ENCODE measurements at places on chromosomes 11 and 22.

- DNase-seq, result no peak
Measured at GRCh38 chr11:132332521-132332920, 962.1 kb downstream of the NTM start.

GRCh38 chr22:37242395-37242918, 1.6 kb downstream of the RAC2 start:
- peak; percentile 93 for DNase-seq

DNA sequence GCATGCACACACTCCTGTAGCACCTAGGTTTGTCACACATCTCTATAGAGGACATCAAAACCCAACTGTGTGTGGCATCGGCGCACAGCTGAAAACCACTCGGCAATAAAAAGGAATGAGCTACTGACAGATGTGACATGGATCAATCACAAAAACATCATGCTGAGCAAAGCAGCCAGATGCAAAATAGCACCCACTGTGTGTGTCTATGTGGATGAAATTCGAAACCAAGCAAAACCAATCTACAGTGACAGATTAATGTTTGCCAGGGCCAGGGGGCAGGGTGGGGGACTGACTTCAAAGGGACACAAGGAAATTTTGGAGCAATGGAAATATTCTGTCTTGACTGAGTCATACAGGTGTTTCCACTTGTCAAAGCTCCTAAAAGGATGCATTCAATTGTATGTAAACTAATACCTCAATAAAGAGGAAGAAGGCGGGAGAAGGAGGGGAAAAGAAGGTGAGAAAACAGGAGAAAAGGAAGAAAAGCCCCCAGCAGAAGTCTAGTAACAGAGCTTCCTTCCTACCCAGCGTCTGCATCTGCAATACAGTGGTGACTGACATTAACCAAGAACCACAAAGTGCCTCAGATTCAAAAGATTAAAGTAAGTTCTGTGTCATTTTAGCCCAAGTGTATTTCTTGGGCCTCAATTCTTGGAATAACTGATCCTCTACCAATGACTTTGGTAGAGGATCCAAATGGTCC, 49.8 kb downstream of the PACSIN2 start:
- no peak for DNase-seq

DNA sequence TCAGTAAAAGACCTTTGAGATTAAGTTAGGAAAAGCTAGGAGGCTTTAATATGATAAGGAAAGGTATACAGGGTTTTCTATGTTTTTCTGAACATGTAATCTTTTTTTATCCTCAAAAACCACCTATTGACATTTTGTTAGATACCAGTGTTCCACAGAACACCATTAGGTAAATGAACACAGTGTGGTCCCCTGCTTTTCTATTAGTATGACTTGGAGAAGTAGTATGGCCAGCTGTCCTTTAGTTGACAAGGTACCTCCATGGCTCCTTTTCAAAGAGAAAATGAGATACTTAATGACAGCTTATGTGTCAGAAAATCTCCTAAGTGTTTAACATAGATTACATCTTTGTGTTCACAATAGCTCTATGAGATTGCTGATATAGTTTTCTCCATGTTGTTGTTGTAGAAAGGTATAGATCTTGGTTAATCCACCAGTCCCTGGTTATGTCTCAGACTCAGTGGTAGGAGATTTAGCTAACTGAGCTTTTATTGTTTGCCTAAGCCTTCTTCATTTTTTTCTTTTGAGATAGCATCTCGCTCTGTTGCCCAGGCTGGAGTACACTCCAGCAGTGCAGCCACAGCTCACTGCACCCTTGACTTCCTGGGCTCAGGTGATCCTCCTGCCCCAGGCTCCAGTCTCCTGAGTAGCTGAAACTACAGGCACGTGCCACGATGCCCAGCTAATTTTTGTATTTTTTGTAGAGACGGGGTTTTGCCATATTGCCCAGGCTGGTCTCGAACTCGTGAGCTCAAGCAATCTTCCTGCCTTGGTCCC, 46.0 kb downstream of the STIM1 start:
- DNase-seq, result no peak

GRCh38 chr11:12103411-12104225, 6.8 kb upstream of the MICAL2 start:
- no peak for DNase-seq

GRCh38 chr22:17964156-17964555, 60.2 kb downstream of the MICAL3 start:
- DNase-seq, result no peak

- peak; percentile 73 for DNase-seq
Measured at GRCh38 chr22:38172832-38173640, 8.6 kb downstream of the PLA2G6 start.

- DNase-seq, result peak; percentile 32
Measured at GRCh38 chr11:118227865-118228785, 3.3 kb upstream of the JAML start.

GRCh38 chr11:104665641-104666040, 232.6 kb downstream of the CASP12 start:
- DNase-seq, result no peak

DNA sequence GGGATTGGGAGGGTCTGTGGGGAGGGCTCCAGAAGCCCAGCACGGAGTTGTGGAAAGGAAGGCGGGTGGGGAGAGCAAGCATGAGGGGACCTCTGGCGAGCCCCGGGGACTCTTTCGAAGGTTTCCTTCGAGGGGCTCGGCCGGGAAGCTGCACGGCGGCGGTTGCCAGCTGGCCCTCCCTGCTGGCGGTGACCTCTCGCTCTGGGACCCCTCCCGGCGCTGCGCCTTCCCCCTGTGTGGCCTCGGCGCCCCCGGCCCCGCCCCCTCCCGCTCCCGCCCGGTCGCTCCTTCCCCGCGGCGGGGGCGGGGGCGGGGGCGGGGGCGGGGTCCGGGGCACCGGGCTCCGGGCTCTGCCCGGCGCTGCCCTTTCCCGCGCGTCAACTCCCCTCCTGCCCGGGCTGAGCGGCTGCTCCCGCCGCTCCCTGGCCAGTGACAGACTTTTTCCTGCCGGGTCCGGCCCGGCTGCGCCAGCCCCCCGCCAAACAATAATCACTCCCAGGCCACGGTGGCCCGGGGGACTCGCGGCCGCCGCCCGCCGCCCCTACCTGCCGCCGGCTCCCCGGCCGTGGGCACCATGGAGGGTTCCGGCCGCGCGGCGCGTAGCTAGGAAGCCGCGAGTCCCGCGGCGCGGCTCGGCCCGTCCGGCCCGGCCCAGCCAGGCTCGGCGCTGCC, 941 bp downstream of the CLCF1 start:
- DNase-seq, result no peak

GRCh38 chr22:27492566-27493201, 308.9 kb downstream of the MN1 start:
- DNase-seq, result no peak

GRCh38 chr11:46006418-46007070, 84.1 kb downstream of the LARGE2 start:
- DNase-seq, result peak; percentile 24

- DNase-seq, result no peak
Measured at GRCh38 chr11:118095493-118095892, 8.7 kb upstream of the SMIM35 start.

DNA sequence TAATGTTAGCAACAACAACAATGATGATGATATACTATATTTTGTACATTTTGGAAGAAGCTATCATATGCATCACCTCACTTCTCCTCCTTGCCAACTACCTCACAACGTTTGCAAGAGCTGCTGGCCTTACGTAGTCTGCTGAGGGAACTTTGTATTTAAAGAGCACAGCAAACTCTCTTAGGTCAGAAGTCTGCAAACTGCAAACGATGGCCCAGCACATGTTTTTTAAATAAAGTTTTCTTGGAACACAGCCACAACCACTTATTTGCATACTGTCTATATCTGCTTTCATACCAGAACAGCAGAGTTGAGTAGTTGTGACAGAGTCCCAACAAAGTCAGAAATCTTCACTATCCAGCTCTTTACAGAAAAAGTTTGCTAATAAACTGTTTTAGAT, 261.7 kb downstream of the TENM4 start:
- no peak for DNase-seq

DNA sequence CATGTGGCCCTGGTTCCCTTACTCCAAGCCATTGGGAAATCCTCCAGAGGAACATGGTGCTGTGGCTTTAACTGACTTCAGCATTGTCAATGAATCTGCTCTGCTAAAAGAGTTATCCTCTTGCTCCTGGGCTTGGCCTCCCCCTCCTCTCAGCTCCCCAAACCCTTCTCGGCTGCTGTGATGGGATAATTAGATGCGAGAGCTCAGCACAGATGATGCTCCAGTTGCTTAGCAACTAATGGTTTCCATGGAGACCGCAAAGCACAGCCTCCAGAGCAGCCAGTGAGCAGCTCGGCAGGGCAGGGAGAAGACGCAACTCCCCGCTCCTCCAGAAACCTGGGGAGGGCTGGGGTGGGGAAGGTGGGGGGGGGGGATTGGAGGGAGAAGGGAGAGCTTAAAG, 2.8 kb upstream of the UPK2 start:
- DNase-seq, result no peak

- no peak for DNase-seq
Measured at GRCh38 chr11:61460474-61460881, 30.6 kb downstream of the SDHAF2 start.

- DNase-seq, result no peak
Measured at GRCh38 chr11:12214751-12215150, 104.4 kb downstream of the MICAL2 start.

- no peak for DNase-seq
Measured at GRCh38 chr11:6621711-6622211, 2.5 kb upstream of the TPP1 start.

- DNase-seq, result no peak
Measured at GRCh38 chr11:9302448-9302847, 11.9 kb downstream of the TMEM41B start.

DNA sequence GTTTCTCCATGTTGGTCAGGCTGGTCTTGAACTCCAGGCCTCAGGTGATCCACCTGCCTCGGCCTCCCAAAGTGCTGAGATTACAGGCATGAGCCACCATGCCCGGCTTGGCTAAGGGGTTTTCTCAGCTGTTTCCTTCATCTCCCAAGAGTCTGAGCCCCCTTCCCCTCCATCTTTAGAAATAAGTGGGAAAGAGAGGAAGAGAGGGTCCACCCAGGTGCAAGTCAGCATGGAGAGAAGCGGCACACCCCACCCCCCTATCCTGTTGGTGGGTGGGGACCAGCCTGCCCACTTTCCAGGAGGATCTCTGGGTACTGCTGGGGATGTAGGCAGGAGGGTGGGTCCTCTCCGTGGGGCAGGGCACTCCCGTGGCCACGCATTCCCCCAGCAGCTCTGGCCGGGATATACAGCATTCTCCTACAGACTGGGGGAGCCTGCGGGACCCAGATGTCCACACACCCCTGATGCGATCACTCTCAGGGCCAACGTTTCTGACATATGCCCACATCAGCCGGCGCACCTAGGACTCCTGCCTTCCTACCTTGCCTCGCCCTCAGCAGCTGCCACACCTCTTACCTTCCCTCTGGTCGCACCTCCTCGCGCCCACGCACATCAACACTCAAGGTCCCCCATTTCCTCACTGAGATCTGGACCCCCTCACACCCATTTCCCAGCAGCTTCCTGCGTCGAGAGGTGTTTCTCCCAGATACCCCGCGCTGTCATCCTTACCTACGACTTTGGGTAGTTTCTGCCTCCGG, 8.9 kb downstream of the SCARF2 start:
- no peak for DNase-seq

- no peak for DNase-seq
Measured at GRCh38 chr22:46881373-46882118, 119.1 kb downstream of the TBC1D22A start.

DNA sequence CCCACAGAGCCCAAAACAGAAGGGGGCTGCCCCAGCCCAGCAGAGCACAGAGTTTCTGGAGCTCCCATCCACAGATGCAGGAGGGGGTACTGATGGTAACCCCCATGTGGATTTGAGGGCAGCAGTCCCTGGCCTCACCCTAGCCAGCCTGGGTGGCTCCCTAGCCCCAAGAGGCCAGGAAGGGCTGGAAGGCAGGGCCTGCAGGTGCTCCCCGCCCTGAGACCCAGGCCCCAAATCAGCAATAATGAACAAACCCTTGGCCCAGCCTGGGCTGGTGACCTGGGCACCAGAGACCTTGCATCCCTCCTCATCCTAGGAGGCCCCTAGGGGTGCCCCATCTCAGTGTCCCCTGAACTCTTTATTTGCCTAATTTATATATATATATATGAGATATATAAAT, 61.6 kb downstream of the MORC2 start:
- DNase-seq, result no peak

DNA sequence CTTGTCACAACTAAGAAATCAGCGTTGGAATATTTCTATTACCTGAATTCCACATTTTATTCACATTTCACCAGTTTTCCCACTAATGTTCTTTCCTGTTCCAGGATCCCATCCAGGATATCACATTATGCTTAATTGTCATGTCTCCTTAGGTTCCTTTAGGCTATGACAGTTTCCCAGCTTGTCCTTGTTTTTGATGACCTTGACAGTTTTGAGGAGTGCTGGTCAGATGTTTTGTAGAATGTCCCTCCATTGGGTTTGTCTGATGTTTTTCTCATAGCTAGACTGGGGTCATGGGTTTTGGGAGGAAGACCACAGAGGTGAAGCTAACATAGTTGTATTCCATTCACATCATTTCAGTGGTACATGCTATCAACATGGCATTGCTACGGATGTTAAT, 80.8 kb upstream of the HEPHL1 start:
- DNase-seq, result no peak

DNA sequence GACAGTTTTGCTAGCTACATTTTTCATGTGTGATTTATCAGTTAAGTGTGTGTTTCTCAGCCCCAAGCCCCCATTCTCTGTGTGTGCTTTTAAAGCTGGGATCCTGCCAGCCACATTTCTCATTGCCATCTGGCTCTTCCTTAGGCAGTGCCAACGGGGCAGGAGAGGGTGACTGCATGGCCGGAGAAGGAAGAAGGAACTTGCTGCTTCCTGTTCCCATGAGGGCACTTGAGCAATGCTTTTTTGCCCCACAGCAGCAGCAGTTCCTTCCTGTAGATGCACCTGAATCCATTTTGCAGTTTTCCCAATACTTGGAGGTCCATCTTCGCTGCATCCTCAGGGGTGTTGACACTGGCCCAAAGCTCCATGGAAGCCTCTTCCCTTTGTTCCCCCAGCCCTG, 37.5 kb downstream of the TNRC6B start:
- DNase-seq, result no peak

GRCh38 chr22:41367680-41368542, 13.8 kb upstream of the TEF start:
- no peak for DNase-seq

DNA sequence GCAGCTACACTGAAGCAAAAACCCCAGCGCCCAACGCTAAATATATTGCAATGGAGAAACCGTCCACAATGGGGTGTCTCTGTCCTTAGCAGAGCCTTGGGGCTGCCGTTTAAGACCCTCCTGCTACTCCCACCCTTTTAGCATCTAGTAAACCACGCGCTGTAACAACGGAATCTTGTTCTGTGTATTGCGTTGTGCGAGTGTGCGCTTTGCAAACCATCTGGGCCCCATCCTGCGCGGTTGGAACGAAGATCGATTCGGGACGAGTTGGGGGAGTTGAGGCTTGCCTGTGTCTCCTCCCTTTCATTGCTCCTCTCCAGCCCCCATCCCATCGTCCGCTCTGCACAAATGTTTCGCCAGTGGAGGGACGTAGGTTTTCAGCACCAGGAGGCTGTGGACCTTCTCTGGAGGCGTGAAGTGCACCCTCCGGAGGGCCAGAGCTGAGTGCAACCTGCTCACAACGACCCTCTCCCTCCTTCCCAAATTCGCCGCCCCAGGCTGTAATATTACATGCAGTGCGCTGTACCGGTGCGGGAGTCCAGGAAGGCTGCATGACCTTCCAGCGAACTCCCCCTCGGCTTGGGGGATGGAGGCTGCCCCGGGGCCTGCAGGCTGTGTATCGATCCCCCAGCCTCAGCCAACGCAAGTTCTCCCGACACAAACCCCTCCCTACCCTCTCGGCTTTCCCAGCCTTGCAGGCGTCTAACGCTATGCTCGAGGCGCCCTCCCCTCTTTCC, 1.6 kb upstream of the KMT2A start:
- peak; percentile 23 for DNase-seq

- DNase-seq, result no peak
Measured at GRCh38 chr11:124344346-124344745, 24.3 kb upstream of the OR8D2 start.

Measured in CD4-positive, alpha-beta T cell treated with Interleukin-4 for 1 hour (primary cell).